IMR-90 (cell line): ENCODE measurements at places on chromosomes 4 and X. TPM values are rescaled to one million over a fixed set of nuclear protein-coding genes. Genes with fewer than 3 reads are reported as not detected.

DNA sequence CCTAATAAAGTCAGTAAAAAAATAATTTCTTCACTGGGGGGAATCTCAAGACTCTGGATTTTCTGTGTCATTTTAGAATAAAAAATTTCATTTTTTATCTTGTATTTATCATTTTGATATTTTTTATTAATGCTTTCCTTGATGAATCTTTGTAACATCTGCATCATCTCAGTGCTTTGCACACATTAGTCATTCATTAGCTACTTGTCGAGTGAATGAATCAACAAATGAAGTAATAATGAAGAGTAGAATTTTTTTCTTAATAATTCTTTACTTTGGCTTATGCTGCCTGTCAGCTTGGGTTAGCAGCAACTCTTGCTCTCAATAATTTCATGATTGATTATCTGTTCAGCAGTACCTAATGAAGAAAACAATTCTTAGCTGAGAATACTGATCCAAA, 530.8 kb downstream of the GRXCR1 start:
- no peaks in the 10 kb centered on the region for H3K27me3 ChIP-seq
- no peak for DNase-seq
- H3K4me3 ChIP-seq: no peak overlapping the region
- no peak overlapping the region for H3K27ac ChIP-seq
- no peaks in the 10 kb centered on the region for H3K36me3 ChIP-seq

DNA sequence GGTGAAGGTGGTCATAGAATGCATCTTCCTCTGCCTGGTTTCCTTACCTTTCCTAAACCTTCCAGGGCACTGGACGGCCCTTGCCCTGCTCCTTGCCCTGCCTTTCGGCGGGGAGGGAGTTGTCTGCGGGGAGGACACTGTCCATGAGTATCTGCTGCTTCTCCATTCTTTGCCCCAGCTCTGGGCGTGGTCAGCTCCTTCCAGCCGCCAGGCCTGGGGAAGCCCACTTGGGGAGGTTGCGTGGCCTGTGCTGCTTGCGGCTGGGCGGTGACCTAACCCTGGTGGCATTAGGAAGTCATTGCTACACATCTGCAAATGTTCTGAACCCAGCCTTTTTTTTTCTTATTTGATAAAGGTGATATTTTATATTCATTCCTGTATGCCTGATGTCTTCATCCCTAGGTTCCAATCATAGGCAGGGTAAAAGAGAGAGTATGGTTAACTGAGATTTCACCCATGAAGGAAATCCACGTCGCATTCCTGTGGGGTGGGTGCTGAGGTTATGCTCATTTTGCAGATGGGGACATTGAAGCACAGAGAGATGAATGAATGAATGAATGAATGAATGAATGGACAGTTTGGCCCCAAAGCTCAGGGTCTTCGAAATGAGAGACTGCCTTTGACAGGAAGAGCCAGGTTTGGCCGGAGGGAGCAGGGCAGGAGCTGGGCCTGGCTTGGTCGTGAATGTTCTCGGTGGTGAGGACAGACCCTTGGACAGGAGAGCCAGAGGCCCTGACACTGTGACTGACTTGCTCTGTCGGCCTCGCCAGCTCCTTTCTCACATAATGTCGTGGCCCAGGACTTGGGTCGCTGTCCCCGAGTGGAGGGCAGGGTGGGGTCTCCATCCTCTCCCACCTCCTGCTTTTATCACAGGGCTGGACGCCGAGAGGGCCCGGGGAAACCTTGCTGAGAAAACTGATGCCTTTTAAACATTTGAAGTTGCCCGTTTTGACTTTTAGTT, 57.8 kb upstream of the GPR78 start:
- peaks cover 19% of the 10 kb centered on the region; the same call in 1 of the 2 replicates for H3K4me1 ChIP-seq
- no peak overlapping the region for H3K4me3 ChIP-seq
- no peak for DNase-seq
- H3K27ac ChIP-seq: no peak overlapping the region
- H3K27me3 ChIP-seq: peaks cover 2% of the 10 kb centered on the region; the same call in 1 of the 2 replicates

GRCh38 chr4:53012738-53013137, 150.6 kb downstream of the RASL11B start:
- peak overlapping the region; percentile 45; the same call in 1 of the 2 replicates for H3K27ac ChIP-seq
- H3K36me3 ChIP-seq: no peaks in the 10 kb centered on the region
- H3K27me3 ChIP-seq: no peaks in the 10 kb centered on the region
- H3K4me3 ChIP-seq: no peak overlapping the region
- DNase-seq: peak; percentile 30
- peaks cover 18% of the 10 kb centered on the region for H3K4me1 ChIP-seq

Gene TRIM2
- 15.9 and 16.0 TPM in 2 replicates for polyA plus RNA-seq

Gene PASD1
- not detected in 2 replicates for polyA plus RNA-seq

Gene PCDH7
- polyA plus RNA-seq: 26.5 and 27.8 TPM in 2 replicates

Gene ZDHHC15
- not detected in 2 replicates for polyA plus RNA-seq

Gene LRCH2
- 1.8 and 2.6 TPM in 2 replicates for polyA plus RNA-seq
